T-cell (primary cell): ENCODE measurements at places on chromosomes 16 and 17. TPM values are rescaled to one million over a fixed set of nuclear protein-coding genes. Genes with fewer than 3 reads are reported as not detected.

GRCh38 chr17:32298298-32298697, 32.7 kb downstream of the RHBDL3 start:
- no peak for DNase-seq

DNA sequence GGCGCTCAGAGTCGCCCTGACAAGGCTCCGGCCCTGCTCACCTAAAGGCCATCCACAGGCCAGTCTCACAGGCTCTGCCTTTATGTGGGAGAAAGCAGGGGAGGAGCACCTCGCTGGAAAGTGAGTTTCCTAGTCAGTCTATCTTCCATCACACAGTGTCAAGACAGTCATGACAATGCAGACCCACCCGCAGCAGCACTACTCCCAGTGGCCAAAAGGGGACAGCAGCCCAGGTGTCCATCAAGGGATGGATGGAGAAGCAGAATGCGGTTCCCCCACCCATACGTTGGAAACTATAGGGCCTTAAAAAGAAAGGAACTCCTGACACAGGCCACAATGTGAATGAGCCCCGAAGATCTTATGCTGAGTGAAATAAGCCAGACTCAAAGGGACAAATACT, 226.8 kb downstream of the ENGASE start:
- DNase-seq: no peak

GRCh38 chr16:89120921-89121351, 27.3 kb downstream of the ACSF3 start:
- DNase-seq: no peak

DNA sequence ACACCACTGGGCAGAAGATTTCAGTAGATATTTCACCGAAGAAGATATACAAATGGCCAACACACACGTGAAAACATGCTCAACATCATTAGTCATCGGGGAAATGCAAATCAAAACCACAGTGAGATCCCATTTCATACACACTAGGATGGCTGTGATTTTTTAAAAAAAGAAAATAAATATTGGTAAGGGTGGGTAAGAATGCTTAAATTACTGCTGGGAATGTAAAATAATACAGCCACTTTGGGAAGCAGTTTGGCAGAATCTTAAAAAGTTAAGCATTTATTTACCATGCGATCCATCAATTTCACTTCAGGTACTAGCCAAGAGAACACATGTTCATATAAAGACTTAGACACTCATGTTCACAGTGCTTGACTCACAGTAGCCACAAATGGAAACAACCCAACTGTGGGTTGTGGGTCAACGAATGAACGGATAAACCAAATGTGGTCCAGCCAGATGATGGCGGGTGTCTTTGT, 6.5 kb upstream of the C16orf74 start:
- no peak for DNase-seq

DNA sequence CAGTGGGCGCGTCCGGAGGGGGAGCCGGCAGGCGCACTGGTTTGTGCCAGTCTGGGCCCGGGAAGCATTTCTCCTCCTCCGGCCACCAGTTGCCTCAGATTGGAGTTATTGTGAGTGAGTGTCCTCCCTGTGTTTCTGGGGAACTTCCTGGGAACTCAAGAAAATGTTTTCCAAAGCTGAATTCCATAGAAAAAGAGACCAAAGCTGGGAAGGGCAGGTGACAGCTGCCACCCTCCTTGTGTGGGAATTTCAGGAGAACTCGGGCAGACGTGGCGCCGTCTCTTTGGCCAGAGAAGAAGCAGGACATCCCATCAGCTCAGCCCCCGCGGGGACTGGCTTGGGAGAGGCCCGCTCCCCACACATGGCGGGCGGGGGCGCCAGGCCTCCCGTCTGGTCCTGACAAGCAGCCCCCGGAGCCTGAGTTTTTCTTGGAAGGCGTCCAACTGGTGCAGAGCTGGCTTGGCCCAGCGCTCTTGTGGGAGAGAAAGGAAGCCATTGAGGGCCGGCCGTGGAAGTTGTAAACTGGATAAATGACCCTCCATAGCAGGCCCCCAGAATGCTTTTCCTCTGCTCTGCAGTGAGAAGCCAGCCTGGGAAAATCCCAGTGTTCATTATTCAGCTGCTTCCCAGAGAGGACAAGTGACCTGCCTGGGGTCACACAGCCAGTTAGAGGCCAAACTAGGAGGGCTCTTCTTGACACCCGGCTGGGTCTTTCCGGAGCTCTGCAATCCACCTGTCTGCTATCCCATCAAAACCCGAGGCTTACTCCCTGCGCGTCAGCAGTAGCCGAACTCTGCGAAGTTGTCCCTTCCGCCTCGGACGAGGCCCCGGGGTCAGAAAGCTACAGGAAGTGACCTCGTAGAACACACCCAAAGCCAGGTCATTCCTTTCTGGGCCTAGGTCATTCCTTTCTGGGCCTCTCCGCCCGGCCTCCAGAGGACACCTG, 39.2 kb upstream of the GSE1 start:
- DNase-seq: no peak

GRCh38 chr17:1473841-1474240, 17.8 kb upstream of the CRK start:
- no peak for DNase-seq

GRCh38 chr16:85954927-85955519, 56.1 kb downstream of the IRF8 start:
- DNase-seq: no peak

GRCh38 chr17:4951486-4951885, 567 bp downstream of the ENO3 start:
- no peak for DNase-seq

DNA sequence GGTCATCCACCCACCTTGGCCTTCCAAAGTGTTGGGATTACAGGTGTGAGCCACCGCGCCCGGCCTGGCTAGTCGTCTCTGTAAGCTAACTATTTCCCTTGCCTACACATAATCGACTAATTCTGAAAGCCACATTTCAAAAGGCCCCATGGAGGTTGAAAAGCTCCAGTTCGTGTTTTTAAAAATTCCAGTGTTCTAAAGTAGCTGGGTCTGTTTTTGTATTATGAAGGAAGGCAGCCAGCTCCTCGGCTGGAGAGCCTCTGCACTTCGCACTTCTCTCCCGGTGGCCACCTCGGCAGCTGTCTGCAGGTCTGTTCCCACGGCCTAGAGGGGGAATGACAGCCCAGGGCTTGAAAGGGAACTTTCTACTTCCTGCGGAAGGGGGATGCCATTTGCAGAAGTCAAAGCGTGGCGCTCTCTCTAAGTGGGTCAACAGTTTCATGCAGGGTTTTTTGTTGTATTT, 16.9 kb downstream of the HASPIN start:
- no peak for DNase-seq

DNA sequence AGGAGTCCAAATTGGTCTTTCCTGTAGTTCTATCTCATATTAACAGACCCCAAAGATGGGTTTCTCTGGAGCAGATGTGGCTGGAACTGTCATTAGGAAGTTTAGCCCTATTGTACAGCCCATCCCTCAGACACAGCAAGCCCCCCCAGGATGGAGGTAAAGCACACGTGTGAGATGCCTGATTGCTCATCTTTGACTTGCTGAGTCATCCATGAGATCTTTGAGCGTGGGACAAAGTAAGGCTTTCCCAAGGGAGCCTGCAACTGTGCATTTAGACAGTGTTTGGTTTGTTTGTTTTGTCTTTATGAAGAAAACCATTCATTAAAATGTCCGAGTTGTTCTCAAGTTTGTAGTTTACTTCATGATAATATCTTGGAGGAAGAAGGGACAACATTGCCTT, 145.3 kb upstream of the CDH13 start:
- DNase-seq: no peak

GRCh38 chr17:48529683-48530009, 1.2 kb downstream of the HOXB1 start:
- no peak for DNase-seq

- no peak for DNase-seq
These were observed 52.9 kb downstream of the TTC19 start for GRCh38 chr17:16052486-16052885.

- DNase-seq: no peak
These were observed 12.3 kb upstream of the TFAP4 start for GRCh38 chr16:4285167-4285566.

DNA sequence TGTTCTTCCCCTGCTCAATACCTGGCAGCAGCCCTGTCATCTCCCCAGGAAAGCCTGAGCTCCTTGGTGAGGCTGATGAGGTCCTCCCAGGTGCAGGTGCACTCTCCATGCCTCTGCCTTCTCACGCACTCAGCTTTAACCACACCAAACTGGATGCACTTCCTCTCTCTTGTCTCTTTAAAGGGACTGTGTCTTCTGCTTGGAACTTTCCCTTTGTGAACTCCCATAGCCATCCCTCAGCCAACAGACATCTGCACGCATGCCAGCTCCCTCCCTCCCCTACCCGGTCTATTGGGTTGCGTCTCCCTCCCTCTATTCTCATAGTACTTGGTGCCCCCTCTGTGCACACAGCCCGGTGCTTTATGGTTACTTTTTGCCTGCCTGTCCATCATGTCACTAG, 231.2 kb downstream of the MSI2 start:
- no peak for DNase-seq

GRCh38 chr16:50857881-50858280, 116.0 kb downstream of the CYLD start:
- DNase-seq: no peak

- no peak for DNase-seq
These were observed 12.6 kb upstream of the GFOD2 start for GRCh38 chr16:67731753-67732095.

DNA sequence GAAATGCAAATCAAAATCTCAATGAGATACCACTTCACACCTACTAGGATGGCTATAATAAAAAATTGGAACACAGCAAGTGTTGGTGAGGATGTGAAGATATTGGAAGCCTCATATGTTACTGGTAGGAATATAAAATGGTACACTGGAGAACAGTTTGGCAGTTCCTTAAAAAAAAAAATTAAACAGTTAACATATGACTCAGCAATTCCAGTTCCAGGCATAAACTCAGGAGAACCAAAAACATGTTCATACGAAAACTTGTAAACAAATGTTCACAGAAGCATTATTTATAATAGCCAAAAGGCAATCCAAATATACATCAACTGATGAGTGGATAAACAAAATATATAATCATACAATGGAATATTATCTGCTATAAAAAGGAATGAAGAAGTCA, 28.2 kb downstream of the ZNF652 start:
- DNase-seq: no peak

DNA sequence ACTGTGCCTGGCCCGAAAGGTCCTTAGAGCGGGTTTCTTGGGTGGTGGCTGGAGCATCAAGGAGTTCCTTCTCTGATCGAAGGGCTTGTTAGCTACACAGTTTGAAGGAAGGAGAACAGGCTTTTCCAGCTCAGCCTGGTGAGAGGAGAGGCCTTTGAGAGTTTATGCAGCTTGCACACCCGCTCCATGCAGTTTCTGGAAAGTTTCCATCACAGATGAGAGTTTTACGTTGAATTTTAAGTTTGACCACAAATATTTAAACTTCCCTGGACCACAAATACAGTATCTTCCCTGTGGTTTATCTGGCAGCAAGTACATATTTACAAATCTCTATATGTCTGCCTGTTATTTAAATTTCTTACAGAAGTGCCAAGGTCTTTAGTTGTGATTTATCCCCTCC, 56.8 kb downstream of the HIC1 start:
- no peak for DNase-seq

- DNase-seq: no peak
These were observed 150.1 kb upstream of the CDH11 start for GRCh38 chr16:65271996-65272395.

- no peak for DNase-seq
These were observed 296.7 kb upstream of the FOXF1 start for GRCh38 chr16:86213437-86214205.

DNA sequence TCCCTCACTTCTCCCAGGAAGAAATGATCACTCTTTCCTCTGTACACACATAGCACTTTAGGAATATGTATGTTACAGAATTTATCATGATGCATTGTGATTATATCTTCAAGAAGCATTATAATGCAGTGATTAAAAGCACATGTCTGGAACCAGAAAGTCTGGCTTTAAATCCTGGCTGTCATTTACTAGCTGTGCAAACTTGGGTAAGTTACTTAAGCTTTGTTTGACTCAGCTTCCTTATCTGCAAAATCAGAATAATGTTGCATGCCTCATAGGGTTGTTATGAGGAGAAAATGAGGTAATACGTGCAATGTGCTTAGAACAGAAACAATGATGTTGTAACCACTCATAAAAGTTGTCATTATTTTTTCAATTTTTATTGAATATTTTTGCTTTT, 156.3 kb upstream of the ZKSCAN2 start:
- DNase-seq: no peak

GRCh38 chr16:51181503-51181811, 30.4 kb upstream of the SALL1 start:
- no peak for DNase-seq

DNA sequence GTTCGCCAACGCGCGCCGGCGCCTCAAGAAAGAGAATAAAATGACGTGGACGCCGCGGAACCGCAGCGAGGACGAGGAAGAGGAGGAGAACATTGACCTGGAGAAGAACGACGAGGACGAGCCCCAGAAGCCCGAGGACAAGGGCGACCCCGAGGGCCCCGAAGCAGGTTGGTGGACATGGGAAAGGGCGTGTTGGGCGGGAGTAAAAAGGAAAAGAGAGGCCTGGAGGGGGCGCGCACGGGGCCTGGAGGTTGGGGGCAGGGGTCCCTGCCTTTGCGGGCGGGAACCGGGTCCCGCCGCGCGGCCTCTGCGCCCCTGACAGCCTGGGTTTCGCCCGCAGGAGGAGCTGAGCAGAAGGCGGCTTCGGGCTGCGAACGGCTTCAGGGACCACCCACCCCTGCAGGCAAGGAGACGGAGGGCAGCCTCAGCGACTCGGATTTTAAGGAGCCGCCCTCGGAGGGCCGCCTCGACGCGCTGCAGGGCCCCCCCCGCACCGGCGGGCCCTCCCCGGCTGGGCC, 2.1 kb downstream of the IRX5 start:
- no peak for DNase-seq

GRCh38 chr16:78639775-78640174, 540.3 kb downstream of the WWOX start:
- DNase-seq: no peak

PLD6 gene
- total RNA-seq: 18.3 TPM

TLCD3B gene
- total RNA-seq: 0.25 TPM

GRIN2A gene
- total RNA-seq: not detected

IRX3 gene
- total RNA-seq: not detected

TNFRSF13B gene
- total RNA-seq: 7.2 TPM

CARD14 gene
- total RNA-seq: not detected

HAS3 gene
- 3.4 TPM for total RNA-seq

ITGAD gene
- 0.23 TPM for total RNA-seq

TMC8 gene
- 307 TPM for total RNA-seq

MYH3 gene
- 6.6 TPM for total RNA-seq

KRT32 gene
- not detected for total RNA-seq

C1QL1 gene
- total RNA-seq: not detected

ERI2 gene
- 2.3 TPM for total RNA-seq

ALOX15B gene
- total RNA-seq: 0.13 TPM

SCGB1C2 gene
- not detected for total RNA-seq

ASPHD1 gene
- not detected for total RNA-seq
